Tibial nerve (tissue), 4 donors: ENCODE measurements at places on chromosomes 6 and 20. TPM values are rescaled to one million over a fixed set of nuclear protein-coding genes. Genes with fewer than 3 reads are reported as not detected.

The POU5F1 gene
- 1.2 TPM for total RNA-seq

The PDYN gene
- not detected for total RNA-seq

DNA sequence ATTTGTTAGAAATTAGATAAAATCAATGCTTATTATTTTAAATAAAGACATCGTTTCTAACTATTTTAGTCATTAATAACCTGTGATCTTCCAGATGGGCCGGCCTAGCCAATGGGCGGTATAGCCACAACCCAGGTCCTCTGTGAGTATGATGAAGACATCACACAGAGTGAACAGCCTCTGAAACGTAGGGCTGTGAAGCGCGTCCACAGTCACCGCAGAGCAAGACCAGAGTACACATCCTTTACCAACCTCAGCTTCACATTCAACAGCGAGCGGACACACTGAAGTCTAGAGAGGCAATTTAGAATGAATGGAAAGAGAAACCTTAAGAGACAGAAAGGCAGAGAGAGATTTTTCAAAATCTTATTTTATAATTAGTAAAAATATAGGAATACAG, 125.0 kb upstream of the RPS6KA2 start:
- DNase-seq = no peak

The PTP4A1 gene
- total RNA-seq = 22.8 TPM

- no peak for DNase-seq
Measured at GRCh38 chr6:110232450-110232849, 52.2 kb downstream of the CDC40 start.

DNA sequence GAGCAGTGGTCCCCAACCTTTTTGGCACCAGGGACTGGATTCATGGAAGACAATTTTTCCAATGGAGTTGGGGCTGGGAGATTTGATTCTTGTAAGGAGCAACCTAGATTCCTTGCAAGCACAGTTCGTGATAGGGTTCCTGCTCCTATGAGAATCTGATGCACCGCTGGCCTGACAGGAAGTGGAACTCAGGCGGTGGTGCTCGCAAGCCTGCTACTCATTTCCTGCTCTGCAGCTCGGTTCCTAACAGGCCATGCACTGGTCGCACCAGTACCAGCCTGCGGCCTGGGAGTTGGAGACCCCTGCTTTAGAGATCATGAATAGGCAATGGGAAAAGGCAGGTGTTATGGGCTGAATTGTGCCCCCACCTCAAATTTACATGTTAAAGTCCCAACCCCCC, 131.2 kb downstream of the PFDN4 start:
- DNase-seq = no peak

GRCh38 chr6:50666089-50666488, 47.2 kb upstream of the TFAP2D start:
- no peak for DNase-seq

The ERVFRD-1 gene
- 0.22 TPM for total RNA-seq

GRCh38 chr20:62741191-62741691, 32.6 kb downstream of the NTSR1 start:
- no peak for DNase-seq

The CTCFL gene
- not detected for total RNA-seq

- no peak for DNase-seq
Measured at GRCh38 chr6:39387785-39388184, 65.3 kb upstream of the KCNK16 start.

DNA sequence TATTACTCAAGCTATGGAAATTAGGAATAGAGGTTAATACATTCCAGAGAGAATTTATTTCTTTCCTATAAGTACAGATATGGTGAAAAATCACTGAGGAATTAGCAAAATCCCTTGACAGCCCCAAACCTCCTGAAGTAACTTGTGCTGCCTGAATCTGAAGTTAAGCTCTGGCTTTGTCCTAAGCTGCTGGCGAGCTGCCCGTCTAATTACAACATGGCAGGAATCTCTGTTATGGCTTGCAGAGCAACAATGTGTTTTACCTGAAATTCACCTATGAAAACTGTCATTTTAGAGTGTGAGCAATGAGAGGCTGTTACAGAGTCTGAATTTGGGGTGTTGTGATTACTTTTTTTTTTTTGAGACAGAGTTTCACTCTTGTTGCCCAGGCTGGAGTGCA, 22.5 kb upstream of the IYD start:
- no peak for DNase-seq

The GPLD1 gene
- total RNA-seq = 3.6 TPM

GRCh38 chr6:160995271-160995670, 3.7 kb downstream of the MAP3K4 start:
- DNase-seq = no peak

DNA sequence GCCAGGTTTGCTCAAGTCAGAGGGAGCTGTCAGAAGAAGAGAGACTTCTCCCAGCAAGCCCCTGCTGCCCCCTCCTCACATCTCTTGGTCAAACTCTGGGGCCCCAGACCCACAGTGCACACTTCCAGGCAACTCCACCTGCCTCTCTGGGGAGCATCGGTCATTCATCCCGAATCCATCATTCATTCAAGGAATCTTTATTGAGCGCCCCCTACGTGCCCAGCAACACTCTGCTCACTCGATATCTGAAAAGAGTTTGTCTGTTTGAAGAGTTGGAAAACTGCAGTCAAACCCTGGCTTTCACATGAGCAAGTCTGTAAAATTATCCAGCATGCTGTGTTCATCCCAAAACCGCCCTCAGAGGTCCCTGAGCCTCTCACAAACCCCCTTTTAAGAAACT, 66.2 kb downstream of the PRR18 start:
- DNase-seq = no peak

DNA sequence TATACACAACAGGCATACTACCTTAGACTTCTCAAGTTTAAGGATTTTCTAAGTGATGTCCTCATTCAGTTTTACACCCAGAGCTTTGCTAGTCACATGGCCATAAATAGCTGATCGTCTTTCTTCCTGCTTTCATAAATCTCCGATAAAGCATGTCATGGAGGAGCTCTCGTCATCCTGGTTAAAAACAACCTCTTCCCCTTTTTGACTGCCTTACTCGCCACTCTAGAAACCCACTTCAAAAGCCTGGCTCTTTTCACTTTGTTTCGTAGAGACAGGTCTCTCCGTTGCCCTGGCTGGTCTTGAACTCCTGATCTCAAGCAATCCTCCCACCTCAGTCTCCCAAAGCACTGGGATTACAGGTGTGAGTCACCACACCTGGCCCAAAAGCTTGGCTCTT, 67.0 kb upstream of the SMIM29 start:
- DNase-seq = no peak

The ILRUN gene
- total RNA-seq = 68.1 TPM

GRCh38 chr6:85418059-85418458, 31.8 kb upstream of the NT5E start:
- DNase-seq = no peak

DNA sequence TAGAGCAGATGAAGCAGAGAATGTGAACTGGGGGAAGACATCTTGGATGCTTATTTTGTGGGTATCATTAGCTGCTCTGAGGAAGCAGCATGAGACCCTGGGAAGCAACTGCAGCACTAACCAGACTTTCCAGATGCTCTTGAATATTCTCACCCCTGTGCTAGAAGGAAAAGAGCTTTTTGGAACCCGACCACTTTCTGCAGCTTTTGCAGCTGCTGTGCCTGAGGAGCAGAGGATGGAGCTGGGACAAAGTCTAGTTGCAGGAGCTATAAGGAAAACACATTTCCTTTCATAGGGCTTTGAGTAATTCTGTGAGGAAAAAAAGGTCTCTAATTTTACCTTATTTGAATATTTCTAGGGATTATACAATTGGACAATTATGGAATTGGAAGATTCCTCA, 369.7 kb downstream of the CD109 start:
- DNase-seq = no peak

DNA sequence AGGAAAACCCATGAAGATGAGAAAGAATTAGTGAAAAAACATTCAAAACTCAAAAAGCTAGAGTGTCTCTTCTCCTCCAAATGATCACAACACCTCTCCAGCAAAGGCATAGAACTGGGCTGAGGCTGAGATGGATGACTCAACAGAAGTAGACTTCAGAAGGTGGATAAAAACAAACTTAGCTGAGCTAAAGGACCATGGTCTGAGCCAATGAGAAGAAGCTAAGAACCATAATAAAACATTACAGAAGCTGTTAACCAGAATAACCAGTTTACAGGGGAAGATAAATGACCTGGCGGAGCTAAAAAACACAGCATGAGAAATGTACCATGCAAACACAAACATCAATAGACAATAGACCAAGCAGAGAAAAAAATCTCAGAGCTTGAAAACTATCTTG, 904.1 kb upstream of the MANEA start:
- no peak for DNase-seq

GRCh38 chr6:148146717-148147462, 195.7 kb upstream of the SASH1 start:
- DNase-seq = no peak

The FOXA2 gene
- total RNA-seq = not detected

The C20orf202 gene
- total RNA-seq = 0.59 TPM

- no peak for DNase-seq
Measured at GRCh38 chr6:109192865-109193264, 97.6 kb downstream of the CEP57L1 start.

- no peak for DNase-seq
Measured at GRCh38 chr6:45447005-45447404, 69.3 kb upstream of the SUPT3H start.

The SIRT5 gene
- 12.0 TPM for total RNA-seq

GRCh38 chr6:108134213-108134970, 31.4 kb upstream of the NR2E1 start:
- no peak for DNase-seq

GRCh38 chr20:52681288-52681687, 290.9 kb upstream of the TSHZ2 start:
- DNase-seq = no peak

The ZSCAN31 gene
- 12.8 TPM for total RNA-seq

DNA sequence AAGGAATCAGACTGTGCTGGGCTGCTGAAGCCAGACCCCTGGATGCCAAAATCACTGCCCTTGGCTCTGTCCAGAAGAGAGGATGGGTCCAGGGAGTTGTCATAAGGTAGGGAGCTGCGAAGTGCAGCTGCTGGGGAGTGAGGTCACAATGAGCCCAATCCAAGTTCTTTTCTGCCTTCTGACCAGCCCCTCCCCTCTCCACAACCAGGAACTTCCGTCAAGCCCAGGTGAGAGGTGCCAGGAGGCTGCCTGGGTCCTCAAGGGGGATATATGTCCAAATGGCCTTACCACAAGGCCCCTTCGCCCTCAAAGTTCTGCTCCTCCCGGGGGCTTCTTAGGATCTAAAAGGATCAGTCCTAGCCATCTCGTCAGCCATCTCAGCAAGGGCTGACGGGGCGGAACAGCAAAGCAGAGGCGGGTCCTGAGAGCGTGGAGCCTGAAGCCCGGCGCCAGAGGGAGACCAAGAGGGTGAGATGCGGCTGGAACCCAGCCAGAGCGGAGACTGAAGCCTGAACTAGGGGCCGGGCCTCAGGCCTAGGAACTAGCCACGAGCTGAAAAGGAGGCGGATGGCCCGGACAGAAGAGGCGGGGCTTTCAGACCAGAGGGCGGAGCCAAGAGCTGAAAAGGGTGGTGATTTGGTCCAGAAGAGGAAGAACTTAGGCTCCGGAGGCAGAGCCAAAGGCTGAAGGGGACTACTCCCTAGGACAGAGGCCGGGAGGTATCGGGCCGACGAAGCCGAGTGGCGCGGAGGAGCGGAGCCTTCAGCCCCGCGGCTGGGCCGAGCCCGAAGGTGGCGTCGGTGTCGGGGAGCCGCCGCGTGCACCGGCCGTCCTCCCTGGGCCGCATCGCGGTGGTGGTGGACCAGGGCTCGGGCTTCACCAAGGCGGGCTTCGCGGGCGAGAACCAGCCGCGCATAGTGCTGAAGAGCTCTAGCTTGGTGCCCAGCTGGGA, at the start of gene ACTL10:
Gene ACTL10 (plus strand): TSS at position 651 of the 952 bp plus-strand sequence. CDS start 555 bp downstream, outside the sequence.
- DNase-seq = peak; percentile 98

The ESR1 gene
- total RNA-seq = 5.0 TPM
